ENCODE measurements at places on chromosomes 13 and 19.

GRCh38 chr19:39212375-39212742 lies 8.3 kb upstream of the SYCN start:
- no peak for DNase-seq
- no peaks in the 10 kb centered on the region for H3K27me3 ChIP-seq
- H3K4me1 ChIP-seq, result no peaks in the 10 kb centered on the region
- H3K27ac ChIP-seq, result no peak overlapping the region
- H3K4me3 ChIP-seq, result no peak overlapping the region

- DNase-seq, result no peak
- H3K27ac ChIP-seq, result no peak overlapping the region
- H3K4me3 ChIP-seq, result no peak overlapping the region
- H3K4me1 ChIP-seq, result no peaks in the 10 kb centered on the region
- peaks cover 75% of the 10 kb centered on the region for H3K36me3 ChIP-seq
- H3K27me3 ChIP-seq, result no peaks in the 10 kb centered on the region
Measured at GRCh38 chr19:18861235-18861634, 29.5 kb downstream of the UPF1 start.

- no peaks in the 10 kb centered on the region for H3K4me1 ChIP-seq
- H3K27me3 ChIP-seq, result no peaks in the 10 kb centered on the region
- no peak overlapping the region for H3K27ac ChIP-seq
- no peaks in the 10 kb centered on the region for H3K36me3 ChIP-seq
Measured at GRCh38 chr13:28991764-28992163, 171.6 kb downstream of the MTUS2 start.

- DNase-seq, result no peak
- H3K27me3 ChIP-seq, result no peaks in the 10 kb centered on the region
- H3K27ac ChIP-seq, result no peak overlapping the region
Measured at GRCh38 chr19:15869873-15870272, 28.0 kb downstream of the CYP4F2 start.

DNA sequence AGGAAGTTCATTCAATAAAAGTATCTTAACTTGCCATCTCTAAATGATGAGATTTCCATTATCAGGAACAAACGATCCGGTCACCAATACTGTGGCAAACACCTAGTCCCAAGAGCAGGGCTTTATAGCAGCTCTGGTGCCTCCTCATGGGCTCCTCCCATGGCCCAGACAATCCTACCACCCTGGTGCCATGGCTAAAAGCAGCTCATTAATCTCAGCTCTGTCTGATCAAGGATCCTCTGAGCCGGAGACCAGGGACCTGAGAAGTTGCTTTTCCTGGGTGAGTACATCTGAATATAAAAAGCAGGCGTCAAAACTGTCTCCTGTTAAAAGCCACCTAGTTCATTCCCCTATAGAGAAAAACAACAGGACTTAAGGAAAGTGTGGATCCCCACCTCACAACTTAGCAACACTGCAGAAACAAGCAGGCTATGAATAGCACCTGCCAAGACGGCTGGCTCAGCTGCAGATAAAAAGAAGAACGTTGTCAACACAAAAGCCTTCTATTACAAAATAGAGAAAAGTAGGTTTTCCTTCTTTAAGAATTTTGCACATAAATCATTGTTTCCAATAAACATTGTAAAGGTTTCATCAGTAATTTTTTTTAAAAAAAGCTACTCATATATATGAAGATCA lies 30.3 kb downstream of the TSHZ3 start:
- H3K27me3 ChIP-seq, result no peaks in the 10 kb centered on the region
- peaks cover 6% of the 10 kb centered on the region for H3K4me1 ChIP-seq
- no peak overlapping the region for H3K4me3 ChIP-seq
- no peak overlapping the region for H3K27ac ChIP-seq
- H3K36me3 ChIP-seq, result no peaks in the 10 kb centered on the region
- DNase-seq, result no peak

- no peaks in the 10 kb centered on the region for H3K27me3 ChIP-seq
- no peak overlapping the region for H3K27ac ChIP-seq
- no peak for DNase-seq
- no peaks in the 10 kb centered on the region for H3K36me3 ChIP-seq
Measured at GRCh38 chr13:40377783-40378182, 288.7 kb downstream of the FOXO1 start.

GRCh38 chr19:55471266-55471665 lies 5.2 kb upstream of the ZNF628 start:
- H3K4me1 ChIP-seq, result peaks cover 2% of the 10 kb centered on the region
- H3K4me3 ChIP-seq, result no peak overlapping the region
- no peaks in the 10 kb centered on the region for H3K36me3 ChIP-seq
- no peak for DNase-seq
- no peak overlapping the region for H3K27ac ChIP-seq
- no peaks in the 10 kb centered on the region for H3K27me3 ChIP-seq

DNA sequence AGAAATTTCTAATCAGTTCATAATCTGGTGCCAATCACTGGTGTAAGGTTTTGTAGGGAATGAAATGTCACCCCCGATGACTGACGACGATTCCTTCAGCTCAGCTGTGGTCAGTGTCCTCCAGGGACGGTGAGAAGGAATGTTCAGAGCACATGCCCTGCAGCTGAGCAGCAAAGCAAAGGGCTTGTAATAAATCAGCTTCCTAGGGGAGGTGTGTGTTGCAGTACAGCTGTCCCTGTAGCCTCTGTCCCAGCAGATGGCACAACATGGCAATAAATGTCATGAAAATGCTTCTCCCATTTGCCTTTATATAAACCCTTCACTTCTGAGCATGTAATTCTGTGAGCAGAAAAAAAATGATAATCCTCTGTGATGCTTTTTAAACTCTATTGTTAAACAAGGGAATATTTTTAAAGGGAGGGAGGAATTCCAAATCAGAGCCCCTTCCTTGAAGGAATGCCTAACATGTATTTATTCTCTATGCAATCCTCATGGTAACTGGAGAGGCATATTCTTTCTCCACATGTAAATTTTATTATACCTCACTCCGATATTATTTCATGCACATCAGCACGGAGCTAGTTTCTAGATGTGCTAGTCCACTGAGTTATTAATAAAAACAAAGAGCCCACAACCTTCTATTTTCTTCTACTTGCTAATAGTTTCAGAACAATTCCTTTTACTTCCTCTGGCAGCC lies 102.5 kb downstream of the FAM216B start:
- no peak overlapping the region for H3K4me3 ChIP-seq
- no peaks in the 10 kb centered on the region for H3K27me3 ChIP-seq
- H3K27ac ChIP-seq, result no peak overlapping the region
- DNase-seq, result no peak

All from iPS DF 6.9 (cell line).